ENCODE measurements at places on chromosomes 12 and 14.

DNA sequence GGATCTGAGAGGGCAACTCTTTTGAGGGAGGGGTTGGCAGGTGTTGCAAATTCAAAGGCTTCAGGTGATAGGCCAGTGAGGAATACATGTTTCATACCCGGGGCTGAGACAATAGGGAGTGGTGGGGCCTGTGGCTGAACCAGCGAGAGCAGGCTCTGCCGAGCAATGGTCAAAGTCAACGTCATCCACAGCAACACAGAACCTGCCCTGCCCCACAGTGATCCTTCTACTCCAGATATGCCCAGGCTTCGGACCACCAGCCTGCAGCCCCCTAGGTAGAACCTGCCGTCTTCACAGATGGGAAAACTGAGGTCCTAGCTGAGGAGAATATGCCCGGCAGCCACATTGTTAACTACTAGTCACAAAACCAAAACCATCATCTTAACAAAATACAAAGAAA, 4.1 kb downstream of the SERPINA1 start:
- DNase-seq = no peak

DNA sequence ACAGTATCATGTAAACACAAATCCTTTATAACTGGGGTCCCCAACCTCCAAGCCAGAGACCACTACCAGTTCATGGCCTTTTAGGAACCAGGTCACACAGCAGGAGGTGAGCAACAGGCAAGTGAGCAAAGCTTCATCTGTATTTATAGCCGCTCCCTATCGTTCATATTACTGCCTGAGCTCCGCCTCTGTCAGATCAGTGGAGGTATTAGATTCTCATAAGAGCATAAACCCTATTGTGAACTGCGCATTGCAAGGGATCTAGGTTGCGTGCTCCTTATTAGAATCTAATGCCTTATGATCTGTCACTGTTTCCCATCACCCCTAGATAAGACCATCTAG, 49.9 kb downstream of the LRP6 start:
- no peak for DNase-seq

GRCh38 chr12:44709166-44709565, 166.9 kb downstream of the NELL2 start:
- no peak for DNase-seq

DNA sequence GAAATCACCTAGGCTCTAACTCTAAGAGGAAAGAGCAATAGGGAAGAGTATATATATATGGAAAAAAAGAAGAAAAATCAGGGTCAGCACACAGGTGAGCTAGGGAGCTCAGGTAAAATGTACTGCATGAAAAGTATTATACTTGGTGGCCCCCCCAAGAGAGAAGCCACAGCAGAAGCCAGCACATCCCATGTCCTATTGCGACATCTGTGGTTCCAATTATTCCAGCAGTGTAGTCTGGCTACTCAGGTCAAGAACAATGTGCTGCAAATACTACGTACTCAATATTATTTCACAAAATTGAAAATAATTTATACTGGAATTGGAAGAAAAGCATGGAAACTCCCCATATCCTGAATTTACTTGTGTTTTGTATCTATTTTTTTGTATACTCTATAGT, 85.5 kb downstream of the CEP83 start:
- no peak for DNase-seq

DNA sequence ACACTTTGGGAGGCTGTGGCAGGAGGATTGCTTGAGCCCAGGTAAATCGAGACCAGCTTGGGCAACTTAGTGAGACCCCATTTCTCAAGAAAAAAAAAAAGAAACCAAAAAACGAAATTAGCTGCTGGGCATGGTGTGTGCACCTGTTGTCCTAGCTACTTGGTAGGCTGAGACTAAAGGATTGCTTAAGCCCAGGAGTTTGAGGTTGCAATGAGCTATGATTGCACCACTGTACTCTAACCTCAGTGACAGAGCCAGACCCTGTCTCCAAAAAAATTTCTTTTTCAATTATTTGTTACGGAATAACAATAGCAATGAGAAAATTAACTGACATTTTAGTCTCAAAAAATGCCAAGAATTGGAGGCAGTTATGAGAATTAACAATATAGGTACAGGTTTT, 128.0 kb downstream of the CCDC91 start:
- DNase-seq = no peak

DNA sequence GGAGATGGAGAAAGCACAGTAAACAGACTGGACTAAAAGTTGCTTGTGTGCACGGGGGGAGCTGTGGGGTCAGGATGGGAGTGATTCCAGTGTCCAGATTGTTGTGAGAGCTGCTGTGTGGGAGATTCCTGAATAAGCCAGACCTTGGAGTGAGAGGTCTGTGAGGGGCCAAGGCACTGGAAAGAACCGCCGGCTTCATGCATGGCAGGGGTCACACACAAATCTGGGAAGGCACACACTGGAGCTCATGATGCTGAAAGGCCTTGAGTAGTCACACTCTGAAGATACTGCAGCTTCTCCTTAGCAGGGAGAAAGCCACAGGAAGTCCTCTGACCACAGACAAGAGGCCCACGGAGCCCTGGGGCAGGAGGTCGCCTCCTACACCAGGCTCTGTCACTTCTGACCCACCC, 23.1 kb downstream of the ADCY6 start:
- no peak for DNase-seq

GRCh38 chr14:69667938-69668335, 56.5 kb downstream of the SUSD6 start:
- DNase-seq = no peak

DNA sequence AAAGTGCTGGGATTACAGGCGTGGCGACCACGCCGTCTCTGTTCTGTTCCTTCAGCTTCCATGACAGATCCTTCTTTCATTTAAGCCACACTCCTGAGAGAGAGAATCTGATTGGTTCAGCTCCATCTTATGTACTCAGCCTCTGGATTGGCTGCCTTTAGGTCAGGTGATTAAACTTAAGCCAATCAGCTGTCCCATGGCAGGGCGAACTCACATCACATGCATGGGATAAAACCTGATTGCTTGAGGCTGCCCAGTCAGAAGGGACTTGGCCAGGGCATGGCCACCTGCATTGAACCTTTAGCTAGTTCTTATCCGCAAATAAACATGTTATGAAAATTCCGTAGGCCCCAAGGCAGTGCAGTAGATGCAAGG, 274.2 kb downstream of the SUDS3 start:
- DNase-seq = no peak

DNA sequence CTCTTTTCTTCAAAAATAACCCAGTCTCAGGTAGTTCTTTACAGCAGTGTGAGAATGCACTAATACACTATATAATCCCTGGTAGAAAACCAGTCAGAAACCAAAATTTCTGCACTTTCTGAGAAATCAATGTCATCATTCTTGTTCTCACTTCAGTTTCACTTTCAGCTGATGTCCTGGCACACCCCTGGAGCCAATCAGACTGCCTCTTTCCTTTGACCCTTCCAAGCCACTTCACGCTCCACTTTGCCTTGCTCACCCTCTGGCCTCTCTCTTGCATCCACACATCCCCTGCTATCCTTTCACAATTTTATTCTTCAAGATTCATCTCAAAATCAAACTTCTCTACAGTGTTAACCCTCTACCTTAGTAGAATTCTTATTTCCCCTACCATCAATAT, 181.1 kb downstream of the ASCL1 start:
- no peak for DNase-seq

- no peak for DNase-seq
These were observed 98.9 kb downstream of the HMGA2 start for GRCh38 chr12:65923228-65923627.

DNA sequence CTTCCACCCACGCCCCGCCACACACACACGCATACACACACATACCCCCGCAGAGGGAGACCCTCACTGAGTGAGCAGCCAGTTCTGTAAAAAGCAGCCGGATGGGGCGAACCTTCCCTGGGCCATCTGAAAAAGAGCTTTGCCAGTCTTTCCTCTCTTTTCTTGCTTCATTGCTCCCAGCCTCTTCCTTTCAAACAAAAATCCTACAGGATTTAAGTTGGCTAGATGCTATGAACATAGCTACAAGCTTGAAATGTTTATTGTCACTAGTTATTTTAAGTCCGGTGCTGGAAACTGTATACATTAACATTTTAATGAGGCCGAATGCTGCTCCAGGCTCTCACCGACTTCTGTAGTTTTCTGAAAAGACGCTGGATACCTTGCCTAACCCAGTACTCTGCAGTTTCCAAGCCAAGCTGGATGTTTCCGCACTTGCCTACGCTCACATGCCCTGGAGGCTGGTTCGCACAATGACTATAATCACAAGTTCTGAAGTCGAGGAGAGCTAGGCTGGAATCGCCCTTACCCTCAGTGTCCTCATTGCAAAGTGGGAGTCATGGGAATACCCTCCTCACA, 39.2 kb downstream of the LTBP2 start:
- no peak for DNase-seq

DNA sequence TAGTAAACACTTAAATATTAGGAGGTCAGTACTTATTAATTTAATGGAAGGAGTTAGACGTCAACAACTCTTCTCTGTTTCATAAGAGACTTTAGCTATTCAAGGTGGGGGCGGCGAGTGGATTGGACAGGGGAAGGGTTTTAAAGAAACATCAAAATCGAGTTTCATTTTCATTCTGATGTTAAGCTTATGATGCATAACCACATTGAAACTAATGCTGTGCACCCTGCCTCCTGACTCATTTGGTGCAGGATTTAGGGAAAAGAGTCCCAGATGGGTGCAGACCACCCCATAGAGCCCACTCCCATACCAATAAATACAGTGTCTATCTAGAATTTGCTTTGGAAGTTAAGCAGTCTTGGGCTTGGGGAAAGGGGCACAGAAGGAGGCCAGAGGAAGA, 7.4 kb downstream of the ZBTB39 start:
- DNase-seq = no peak

DNA sequence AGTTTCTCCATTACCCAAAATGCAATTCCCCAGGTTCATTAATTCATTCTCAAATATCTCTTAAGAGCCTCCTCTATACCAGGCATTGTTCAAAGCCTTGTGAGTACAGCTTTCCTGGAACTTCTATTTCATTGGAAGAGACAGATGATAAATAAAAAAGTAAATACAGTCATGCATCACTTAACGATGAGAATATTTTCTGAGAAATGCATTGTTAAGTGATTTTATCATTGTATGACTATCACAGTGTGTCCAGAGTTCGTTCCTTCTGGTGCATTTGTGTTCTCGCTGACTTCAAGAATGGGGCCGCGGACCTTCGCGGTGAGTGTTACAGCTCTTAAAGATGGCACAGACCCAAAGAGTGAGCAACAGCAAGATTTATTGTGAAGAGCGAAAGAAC, 66.0 kb downstream of the ANO4 start:
- no peak for DNase-seq

- no peak for DNase-seq
These were observed 860.6 kb upstream of the MGAT4C start for GRCh38 chr12:87116780-87117179.

GRCh38 chr14:84237881-84238280, 1292.1 kb upstream of the FLRT2 start:
- DNase-seq = no peak

GRCh38 chr14:55807053-55807880, 227.3 kb downstream of the KTN1 start:
- no peak for DNase-seq

DNA sequence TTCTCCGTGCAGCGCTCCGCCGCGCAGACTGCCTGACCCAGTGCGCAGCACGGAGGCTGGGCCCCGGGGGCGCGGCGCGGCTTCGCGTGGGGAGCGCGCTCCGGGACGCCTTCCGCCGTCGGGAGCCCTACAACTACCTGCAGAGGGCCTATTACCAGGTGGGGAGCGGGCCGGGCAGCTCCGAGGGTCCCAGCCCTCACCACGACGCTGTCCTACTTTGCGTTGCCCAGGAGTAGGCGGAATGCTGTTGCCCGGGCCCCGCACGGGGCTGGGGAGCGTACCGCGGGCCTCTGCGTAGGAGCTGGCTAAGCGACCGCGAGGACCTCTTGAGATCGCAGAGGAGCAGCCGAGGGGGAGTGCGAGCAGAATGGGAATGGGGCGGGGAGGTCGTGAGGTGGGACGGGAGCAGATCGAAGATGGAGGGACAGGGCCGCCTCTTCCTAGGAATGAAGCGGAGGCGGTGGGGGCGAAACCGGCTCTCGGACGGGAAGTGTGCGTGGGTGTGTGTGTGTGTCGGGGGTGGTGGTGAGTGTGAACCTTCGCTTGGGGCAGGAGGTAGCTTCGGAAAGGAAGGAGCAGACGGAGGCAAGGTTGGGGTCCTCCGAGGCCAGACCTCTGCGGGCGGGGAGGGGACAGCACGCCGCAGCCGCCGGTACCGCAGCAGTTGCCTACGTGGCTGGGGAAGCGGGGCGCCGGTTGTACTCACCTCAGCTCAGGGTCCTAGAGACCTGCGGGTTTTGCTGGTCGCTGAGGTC, 751 bp downstream of the P3H3 start:
- peak; percentile 52 for DNase-seq

- peak; percentile 70 for DNase-seq
These were observed 10.0 kb downstream of the PGF start for GRCh38 chr14:74945261-74945851.

DNA sequence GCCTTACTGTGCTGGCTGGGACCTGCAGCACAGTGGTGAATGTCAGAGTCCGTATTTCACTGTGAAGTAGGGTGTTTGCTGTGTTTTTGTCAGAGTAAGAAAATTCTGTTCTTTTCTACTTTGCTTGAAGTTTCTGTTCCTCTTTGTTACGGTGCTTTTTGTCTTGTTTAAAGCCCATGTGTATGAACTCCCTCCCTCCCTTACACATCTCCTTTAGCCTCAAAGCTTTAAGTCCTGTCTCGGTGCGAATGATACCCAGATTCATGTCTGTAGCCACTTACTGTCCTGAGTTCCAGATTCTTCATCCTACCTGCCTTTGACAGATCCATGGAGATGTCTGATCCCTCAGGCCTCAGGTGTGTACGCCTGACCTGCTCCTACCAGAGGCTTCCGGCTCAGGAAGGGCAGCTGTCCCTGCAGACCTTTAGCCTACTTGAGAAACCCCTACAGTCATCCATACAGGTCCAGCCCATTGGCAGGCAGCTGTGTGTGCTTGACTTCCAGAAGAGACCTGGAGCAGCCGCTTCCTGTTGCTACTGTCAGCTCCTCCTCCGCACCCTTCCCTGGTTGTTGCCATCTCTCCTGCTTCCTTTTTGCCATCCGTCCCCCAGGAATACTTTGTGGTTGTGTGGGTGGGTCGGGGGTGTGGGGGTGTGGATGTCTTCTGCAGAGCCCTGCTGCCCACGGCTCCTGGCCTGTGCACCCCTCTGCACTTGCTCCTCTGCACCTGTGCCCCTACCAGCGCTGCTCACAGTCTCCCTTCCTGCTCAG, 72.9 kb downstream of the DDX51 start:
- no peak for DNase-seq

DNA sequence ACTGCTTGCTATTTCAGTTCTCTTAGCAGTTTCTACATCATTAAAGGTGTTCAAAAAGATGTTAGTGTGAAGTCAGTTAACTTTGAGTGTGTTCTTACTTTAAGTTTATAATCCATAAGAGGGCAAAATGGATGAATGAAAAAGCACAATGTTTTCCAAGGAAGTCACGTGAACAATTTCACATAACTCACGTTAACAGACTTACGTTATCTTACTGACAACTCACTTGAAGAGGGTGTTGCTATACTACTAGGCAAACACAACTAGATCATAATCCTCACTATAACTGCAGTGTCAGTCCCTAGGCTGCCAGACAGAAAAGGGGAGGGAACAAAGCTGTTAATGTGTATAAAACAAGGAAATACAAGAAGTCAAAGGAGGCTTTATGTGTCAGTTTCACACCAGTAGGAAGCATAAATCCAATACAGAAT, 6.4 kb downstream of the SLC2A13 start:
- no peak for DNase-seq
